ENCODE measurements at places on chromosomes 5 and 9.

DNA sequence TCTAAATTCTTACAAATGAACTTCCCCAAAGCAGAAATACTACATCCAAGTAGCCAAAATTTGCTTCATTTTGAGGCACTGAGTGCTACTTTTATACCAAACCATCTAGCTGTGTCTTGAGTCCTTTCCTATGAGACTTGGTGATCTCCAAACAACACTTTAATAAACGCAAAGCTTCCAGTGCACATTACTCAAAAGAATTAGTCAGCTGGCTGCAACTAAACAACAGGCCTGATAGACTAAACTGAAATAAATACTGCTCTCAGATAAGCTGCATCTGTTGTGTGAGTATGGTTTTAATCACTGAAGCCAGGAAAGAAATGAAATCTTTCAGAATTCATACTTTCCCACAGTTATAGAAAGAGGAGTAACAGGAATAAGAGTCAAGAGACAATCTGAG lies 80.3 kb downstream of the VCAN start:
- DNase-seq, result no peak

GRCh38 chr5:1026700-1027621 lies 18.4 kb downstream of the NKD2 start:
- DNase-seq, result no peak

- no peak for DNase-seq
Observed at GRCh38 chr5:137712139-137712667, 23.7 kb downstream of the KLHL3 start.

- no peak for DNase-seq
Observed at GRCh38 chr9:76415154-76415553, 20.9 kb upstream of the RFK start.

DNA sequence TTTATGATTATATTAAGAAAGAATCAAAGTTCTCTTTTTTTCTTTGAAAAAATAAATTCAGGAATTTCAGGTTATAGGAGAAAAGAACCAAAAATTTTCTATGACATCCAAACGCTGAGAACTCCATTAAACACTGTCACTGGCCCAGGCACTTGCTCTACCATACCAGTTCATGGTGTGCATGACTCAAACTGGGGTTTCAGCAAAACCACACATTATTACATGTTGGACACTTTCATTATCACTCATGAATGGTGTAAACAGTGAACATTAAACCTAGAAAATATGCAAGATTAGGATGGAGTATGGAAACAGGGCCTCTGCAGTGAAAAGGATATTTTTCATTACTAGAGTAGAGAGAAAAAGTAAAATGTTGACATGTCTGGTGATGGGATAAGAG lies 369.9 kb upstream of the FAM174A start:
- DNase-seq, result no peak

All from CD4-positive, alpha-beta T cell treated with Interleukin-1 beta for 1 hour (primary cell).